Frontal cortex (tissue), 4 donors: ENCODE measurements at places on chromosomes 11 and 22.
A peak's percentile ranks its signal among the peaks of the same experiment; 100 is the strongest.

DNA sequence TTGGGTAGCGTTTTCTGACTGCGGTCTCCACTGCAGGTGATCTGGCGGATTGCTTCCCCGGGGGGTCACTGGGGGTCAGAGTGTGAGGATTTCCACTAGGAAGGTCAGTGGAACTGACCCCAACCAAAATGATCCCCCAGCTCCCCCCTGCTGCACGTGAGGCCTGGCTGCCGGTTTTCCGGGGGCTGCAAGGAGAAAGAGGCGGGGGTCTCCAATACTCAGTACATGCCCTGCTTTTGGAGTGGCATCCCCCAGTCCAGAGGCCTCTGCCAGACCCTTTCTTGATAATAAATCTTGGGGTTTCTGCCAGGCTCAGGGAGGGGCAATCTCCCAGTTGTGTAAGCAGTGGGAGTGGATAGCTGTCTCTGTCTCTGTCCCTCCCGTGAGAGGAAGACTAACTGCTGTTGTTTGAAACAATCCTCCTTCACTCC lies 71.5 kb upstream of the RTL6 start:
- DNase-seq = no peak

GRCh38 chr11:110896358-110896757 lies 184.1 kb upstream of the ARHGAP20 start:
- DNase-seq = no peak

DNA sequence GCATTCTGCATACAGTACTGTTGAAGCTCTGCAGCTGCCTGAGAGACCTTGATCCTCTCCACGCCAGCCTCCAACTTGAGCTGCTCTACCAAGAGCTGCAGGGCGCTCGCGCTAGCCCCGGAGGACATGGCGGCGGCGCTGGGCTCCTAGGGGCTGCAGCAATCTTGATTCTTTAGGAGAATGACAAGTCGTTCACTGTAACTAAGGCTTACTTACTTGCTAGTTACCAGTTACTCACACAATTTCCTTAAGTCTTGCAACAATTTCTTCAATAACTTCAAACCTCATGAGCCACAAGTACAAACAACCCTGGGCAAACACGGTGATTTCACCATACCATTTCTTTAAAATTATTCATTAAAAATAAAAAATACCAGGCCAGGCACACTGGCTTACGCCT lies 21.9 kb downstream of the SBF2 start:
- DNase-seq = no peak

DNA sequence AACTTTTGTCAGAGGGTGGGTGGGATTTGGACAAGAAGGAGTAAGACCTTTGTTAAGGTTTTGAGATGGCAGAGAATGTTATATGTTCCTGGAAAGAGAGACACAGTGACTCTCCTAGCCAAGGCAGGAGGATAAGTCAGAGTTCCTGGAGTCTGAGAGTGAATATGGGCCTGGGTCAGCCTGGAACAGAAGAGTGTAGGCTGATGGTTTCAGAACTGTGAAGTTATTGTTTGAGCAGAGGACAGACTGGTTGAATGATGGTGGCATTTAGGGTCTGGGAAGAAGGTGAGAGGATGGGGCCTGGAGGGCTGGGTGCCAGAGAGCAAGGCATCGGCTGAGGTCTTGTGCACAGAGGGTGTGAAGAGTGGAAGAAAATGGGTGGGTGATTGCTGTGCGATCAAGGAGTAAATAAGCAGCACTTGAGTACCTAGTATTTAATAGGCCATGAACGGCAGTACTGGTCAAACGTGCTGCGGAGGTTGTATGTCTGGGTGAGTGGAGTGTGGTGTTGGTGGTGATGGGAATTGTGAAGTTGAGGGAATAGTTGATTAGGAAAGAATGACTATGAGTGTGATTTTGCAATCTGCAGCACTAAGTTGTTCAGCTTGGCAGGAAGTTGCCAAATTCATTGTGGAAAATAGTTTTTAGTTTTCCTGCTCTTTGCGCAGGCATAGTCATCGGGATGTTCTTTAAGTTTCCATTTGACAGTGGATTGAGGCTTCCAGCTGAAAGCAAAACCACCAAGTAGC lies 1.8 kb downstream of the PANX1 start:
- DNase-seq = no peak

DNA sequence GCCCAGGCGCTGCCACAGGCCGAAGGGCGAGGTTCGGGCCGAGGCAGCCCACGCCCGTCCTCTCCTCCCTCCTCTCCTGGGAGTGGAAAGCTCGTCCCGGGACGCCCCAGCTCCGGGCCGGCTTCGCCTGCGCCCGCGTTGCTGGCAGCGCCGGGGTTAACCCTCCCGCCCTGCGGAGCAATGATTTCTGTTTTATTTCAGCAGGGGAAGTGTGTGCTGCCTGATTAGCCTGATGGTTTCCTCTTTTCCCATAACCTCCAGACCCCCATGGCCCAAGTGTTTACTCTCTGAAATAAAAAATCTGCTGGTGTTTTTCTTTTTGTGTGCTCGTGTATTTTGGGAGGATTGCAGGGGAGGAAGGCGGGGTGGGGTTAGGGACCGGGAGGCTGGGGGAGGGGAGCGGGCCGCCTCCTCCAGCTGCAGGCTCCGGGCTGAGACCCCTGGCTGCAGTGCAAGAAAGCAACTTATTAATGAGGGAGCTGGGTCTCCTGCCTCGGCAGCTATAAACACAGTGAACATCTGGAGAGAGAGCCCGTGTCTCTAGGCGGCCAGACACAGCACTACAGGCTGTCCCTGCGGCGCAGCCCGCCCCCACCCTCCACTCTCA lies 38.6 kb downstream of the ETS1 start:
- DNase-seq = no peak

DNA sequence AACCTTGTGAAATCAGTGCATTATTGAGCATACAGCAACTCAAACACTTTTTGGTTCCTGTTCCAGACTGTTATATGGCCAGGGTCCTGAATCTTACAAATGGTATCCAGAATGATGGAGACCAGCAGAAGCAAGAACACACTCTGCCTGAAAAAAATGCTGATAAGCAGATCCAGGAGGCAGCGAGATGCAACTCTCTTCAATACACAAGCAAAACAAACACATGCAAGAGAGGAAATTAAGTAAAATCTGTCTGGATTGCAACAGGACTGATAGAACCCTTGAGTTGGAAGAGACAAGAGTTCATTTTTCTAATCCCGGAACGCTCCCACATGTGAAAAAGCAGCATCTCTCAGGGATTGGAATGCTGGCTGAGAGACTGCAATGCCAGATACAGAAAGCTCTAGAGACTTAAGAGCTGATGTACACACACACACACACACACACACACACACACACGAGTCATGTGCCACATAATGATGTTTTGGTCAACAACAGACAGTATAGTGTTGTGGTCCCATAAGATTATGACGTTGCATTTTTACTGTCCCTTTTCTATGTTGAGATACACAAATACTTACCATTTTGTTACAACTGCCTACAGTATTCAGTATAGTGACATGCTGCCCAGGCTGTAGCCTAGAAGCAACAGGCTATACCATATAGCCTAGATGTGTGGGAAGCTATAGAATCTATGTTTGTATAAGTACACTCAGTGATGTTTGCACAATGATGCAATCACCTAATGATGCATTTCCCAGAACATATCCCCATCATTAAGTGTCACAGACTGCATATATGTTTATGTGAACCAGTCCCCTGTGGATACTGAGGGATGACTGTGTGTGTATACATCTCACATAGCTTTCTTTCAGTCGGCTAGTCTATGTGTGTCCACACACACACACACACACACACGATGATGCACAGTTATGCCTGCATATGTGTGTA lies 406.6 kb downstream of the LARGE1 start:
- DNase-seq = no peak

DNA sequence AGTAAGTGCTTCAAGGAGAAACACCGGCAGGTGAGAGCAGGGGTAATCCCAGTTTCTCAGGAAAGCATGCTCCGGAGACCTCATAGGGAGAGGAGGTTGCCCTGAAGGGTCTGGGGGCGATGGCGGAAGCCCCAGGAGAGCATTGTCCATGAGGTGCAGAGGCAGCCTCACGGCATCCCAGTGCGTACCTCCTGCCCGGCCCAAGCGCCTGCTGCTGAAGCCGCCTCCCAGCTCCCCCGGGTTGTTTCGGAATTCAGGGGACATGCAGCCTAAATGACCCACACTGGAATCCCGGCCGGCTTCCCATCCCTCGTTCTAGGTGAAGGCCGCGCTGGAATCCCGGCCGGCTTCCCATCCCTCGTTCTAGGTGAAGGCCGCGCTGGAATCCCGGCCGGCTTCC lies 2.7 kb downstream of the ZBED4 start:
- DNase-seq = no peak

GRCh38 chr11:34730544-34731295 lies 109.8 kb downstream of the EHF start:
- DNase-seq = no peak

GRCh38 chr11:66973956-66974580 lies 1.0 kb upstream of the C11orf86 start:
- no peak for DNase-seq

- DNase-seq = no peak
These were observed 57.2 kb downstream of the CABIN1 start for GRCh38 chr22:24068377-24068680.

- peak; percentile 40 for DNase-seq
These were observed 33.5 kb downstream of the ETS1 start for GRCh38 chr11:128553662-128554362.

DNA sequence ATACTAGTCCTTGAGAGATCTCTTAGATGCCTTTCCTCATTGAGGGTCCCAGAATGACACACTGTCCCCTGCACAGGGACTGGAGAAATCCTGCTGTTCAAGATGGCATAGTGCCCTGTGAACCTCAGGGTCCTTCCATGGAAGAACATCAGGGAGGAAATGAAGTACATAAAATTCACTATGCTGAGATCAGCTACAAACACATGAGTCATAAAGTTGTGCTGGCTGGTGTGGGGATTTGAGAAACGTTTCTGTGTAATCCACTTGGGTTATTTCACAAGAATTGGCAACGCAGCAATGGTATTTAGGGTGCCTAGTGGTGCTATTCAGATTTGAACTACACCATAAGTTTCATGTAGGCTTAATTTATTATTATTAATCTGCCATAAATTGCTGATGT lies 174.4 kb downstream of the MAML2 start:
- DNase-seq = no peak

- no peak for DNase-seq
These were observed 30.1 kb downstream of the GRAMD4 start for GRCh38 chr22:46650078-46650810.

- DNase-seq = no peak
These were observed 18.1 kb downstream of the TAB1 start for GRCh38 chr22:39417641-39418040.

GRCh38 chr11:69541501-69542313 lies 60.2 kb downstream of the LINC01488 start:
- DNase-seq = no peak

- no peak for DNase-seq
These were observed 57.5 kb downstream of the C22orf31 start for GRCh38 chr22:29003975-29004646.

DNA sequence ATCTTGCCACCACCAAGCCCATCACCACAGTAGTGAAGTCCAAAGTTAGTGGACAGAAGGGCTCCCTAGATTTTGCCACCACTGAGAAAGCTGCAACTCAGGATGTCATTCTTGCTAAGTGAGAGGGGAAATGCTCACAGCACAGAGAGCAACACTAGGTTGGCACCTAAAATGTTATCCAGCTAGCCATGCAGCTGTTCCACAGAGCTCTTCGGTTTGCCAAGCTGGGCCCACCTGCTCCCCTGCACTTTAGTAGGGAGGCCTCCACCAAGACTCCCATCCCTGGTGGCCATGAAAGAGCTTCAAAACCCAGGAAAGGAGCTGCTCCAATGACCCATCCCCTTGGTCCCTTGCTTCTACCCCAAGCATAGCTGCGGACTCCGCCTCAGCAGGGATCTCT lies 63.8 kb downstream of the TRIM29 start:
- no peak for DNase-seq

DNA sequence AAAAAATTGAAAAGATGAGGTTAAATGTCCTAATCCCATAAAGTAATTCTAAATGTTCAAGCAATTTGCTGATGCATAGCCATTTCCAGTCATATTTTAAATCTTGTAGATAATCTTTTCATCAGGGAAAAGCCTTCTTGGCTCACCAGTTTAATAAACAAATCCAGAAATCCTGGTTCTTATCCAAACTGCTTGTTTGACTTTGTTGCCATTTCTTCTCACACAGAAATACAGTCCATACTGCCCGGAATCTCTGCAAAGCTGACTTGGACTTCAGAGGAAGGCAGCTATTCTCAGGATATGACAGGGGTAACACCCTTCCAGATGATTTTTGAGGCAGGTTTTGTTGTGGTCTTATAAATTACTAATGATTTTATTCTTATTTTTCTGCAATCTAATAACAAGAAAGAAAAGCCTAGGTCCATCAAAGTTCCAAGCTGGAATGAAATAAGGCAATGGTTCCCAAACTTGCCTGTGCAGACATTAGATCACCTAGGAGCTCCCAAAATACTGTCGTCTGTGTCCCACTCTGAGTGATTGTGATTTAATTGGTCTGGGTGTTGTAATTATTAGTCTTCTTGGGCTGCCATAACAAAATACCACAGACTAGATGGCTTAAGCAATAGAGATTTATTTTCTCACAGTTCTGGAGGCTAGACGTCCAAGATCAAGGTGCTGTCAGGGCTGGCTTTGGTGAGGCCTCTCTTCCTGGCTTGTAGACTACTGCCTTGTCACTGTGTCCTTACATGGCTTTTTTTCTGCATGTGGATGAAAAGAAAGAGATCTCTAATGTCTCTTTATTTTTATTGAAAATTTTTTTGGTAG lies 55.1 kb upstream of the RCE1 start:
- no peak for DNase-seq

DNA sequence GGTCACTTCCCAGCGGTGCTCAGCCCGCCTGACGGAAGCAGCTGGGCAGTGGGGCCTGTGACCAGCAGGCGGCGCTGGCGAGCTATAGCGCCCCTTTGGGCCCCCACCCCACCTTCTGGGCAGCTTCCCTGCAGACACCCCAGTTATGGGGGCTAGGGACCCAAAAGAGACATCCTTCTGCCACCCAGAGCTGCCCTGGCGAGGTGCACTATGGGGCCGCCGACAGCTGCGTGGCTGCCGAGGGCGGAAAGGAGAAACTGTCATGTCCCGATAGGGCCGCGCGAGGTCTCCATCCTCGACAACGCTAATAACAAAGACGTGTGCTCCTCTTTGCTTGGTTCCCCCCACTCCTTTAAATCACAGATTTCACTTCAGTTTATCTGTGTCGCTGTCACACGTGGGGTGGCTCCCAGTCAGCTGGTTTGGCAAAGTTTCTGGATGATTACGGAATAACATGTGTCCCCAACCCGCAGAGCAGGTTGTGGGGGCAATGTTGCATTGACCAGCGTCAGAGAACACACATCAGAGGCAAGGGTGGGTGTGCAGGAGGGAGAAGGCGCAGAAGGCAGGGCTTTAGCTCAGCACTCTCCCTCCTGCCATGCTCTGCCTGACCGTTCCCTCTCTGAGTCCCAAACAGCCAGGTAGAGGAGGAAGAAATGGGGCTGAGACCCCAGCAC lies 673 bp upstream of the MYO7A start:
- peak; percentile 75 for DNase-seq

DNA sequence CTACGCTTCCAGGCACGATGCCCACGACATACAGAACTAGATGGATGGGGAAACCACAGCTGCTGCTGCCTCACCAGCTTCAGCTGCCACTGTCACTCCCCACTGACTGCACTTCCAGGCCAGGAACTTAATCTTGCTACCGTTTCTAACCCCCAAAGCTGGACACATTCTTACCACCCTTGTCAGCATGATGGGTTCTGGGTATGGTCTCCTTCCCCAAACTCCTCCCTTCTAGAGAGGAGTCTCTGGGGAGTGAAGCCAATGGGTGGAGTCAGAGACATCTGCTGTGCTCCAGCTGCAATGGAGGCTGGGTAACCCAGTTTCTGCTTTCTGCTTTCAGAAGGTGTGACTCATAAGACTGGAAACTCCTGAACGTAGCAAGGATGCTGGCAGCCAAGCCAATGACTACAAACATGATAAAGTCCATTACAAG lies 87.0 kb upstream of the THY1 start:
- DNase-seq = no peak

- no peak for DNase-seq
These were observed 45.5 kb upstream of the ME3 start for GRCh38 chr11:86717817-86718501.
